ENCODE measurements at places on chromosomes 7 and 10.

- no peaks in the 10 kb centered on the region for H3K27me3 ChIP-seq
- H3K4me1 ChIP-seq, result no peaks in the 10 kb centered on the region
- H3K36me3 ChIP-seq, result no peaks in the 10 kb centered on the region
Observed at GRCh38 chr7:47332681-47333553, 249.0 kb downstream of the TNS3 start.

DNA sequence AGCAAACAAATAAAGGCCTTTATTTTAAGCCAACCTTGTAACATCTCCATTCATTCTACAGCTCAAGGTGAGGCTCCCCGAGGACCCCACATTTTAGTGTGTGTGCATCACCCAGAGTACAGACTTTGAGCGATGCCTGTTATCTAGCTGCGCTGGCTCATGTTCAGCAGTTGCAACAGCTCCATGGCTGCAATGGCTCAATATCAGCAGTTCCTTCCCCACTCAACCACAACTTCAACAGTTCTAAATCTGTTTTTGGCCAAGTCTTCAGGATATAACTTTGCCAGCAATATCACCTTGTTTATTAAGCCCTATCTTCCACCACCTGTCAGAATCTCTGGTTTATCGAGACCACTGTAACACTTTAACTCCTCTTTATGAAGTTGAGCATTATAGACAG, 95.8 kb downstream of the WNT2 start:
- H3K4me1 ChIP-seq, result no peaks in the 10 kb centered on the region
- no peaks in the 10 kb centered on the region for H3K27me3 ChIP-seq
- no peak for DNase-seq
- no peak overlapping the region for H3K4me3 ChIP-seq
- no peaks in the 10 kb centered on the region for H3K36me3 ChIP-seq

GRCh38 chr7:154767142-154767541, 235.8 kb downstream of the PAXIP1 start:
- H3K27me3 ChIP-seq, result no peaks in the 10 kb centered on the region
- no peak overlapping the region for H3K27ac ChIP-seq
- no peaks in the 10 kb centered on the region for H3K4me1 ChIP-seq
- H3K4me3 ChIP-seq, result no peak overlapping the region
- H3K36me3 ChIP-seq, result no peaks in the 10 kb centered on the region

DNA sequence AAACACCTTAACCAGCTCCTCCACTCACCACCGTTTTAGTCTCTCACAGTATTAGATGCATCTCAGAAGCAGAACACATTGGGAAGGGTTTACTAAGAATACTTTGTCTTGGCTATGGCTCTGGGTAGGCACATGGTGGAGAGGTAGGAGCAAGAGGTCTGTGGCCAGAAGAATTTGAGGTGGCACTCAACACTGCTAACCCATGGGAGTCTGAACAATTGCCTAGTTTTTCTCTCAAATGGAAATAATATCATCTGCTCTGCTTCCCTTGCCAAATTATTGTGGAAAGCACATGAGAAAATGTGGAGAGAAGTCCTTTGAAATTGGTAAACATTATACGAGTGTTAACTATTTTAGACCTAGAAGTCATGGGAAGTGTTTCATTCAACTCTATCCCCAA, 214.3 kb downstream of the SKAP2 start:
- H3K27me3 ChIP-seq, result no peaks in the 10 kb centered on the region
- H3K36me3 ChIP-seq, result no peaks in the 10 kb centered on the region
- no peak overlapping the region for H3K27ac ChIP-seq
- H3K4me1 ChIP-seq, result no peaks in the 10 kb centered on the region
- no peak for DNase-seq

DNA sequence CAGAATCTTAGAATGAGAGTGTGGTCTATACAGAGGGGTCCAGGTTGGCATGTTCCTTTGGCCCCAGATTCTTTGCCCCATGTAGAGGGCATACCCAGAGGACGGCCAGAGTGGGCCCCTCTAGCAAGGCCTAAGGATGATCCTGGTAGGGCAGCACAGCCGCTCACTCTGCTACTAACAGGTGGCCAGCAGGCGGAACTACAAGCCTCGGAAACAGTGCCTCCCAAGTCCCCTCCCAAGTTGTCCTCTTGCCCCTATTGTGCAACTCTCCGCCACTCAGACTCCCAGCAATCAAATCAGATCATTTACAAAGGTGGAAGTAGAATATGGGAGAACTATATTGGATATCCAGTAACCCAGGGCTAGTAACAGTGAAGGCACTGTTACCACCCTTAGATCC, 107.4 kb downstream of the STRA8 start:
- no peak overlapping the region for H3K27ac ChIP-seq
- DNase-seq, result no peak
- no peaks in the 10 kb centered on the region for H3K4me1 ChIP-seq
- H3K27me3 ChIP-seq, result no peaks in the 10 kb centered on the region
- no peaks in the 10 kb centered on the region for H3K36me3 ChIP-seq

Measured in CD8-positive, alpha-beta memory T cell (primary cell).